Jurkat, Clone E6-1 (cell line): ENCODE measurements at places on chromosomes 7 and 10.

GRCh38 chr7:151083071-151083823 lies at the start of gene TMUB1:
TMUB1 (minus strand) TSS chr7:151083493; CDS start chr7:151082563, 930 bp downstream.
- DNase-seq, result peak; percentile 67

DNA sequence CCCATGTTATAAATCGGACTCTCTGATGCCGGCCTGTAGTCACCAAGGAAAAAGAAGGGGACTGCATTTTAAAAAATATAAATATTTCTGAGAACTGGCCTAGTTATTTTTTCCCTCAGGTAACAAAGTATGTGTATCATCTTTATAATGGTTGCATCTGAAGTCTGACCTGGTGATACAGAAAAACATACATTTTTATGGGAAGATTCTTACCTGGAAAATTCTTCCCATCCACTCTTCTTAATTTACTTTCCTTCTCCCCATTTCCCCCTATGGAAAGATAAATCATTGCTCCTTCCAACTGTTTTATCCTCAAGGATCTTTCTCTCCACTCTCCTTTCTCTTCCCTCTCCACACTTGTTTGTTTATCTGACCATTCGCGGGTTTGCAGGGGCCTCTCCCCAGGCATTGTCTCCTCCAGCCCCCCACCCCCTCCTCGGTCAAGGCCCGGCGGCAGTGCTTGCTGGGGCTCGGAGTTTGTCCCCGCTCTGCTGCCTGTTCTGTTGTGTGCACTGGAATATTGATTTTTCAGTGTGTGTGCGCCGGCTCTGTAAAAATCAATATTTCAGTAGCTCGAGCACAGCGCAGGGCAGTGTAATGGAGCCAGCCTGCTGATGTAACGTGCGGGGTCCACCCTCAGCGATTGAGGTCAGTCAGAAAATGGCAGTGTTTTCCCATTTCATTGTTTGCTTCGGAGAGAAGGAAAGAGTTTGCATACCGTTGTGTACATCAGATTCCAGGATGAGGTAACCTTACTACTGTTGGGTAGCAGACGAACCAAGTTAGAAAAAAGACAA lies 199.5 kb upstream of the NFE2L3 start:
- DNase-seq, result no peak

DNA sequence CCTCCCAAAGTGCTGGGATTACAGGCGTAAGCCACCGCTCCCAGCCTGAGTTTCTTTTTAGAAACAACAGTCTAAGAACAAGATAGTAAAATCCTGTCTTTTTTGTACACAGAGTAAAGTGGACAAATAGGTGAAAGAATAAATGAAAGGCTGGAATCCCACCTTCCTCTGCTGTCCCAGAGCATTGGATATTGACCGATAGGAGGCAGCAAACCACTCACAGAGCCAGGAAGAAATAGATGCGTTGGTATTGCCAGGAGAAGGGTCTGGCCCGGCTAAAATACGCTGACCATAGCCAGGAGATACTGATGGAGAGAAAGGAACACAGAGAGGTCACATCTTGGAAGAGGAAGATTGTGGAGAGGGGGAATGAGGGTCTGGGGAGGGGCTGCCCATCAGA lies 11.4 kb upstream of the ZNF12 start:
- DNase-seq, result no peak

GRCh38 chr10:48606530-48607355 lies 1.9 kb upstream of the ARHGAP22 start:
- no peak for DNase-seq

DNA sequence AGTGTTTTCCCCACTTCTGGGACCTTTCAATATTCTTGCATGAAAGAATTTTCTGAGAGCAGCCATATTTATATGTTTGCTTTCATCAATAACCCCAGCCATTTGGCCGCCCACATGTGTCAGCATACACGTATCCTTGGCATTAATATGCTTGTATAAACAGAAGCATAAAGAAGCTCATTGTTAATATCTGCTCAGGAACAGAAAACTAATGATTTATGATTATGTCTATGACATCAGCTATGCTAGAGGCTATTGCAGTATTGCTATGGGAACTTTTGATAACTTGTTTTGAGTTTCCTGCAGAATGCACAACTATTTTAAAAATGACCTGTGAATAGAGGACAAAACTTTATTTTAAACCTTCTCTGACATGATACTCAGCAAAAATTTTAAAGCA lies 300.9 kb upstream of the MTPN start:
- DNase-seq, result no peak

- DNase-seq, result peak; percentile 71
These were observed 15.3 kb downstream of the KCNH2 start for GRCh38 chr7:150962553-150963399.

DNA sequence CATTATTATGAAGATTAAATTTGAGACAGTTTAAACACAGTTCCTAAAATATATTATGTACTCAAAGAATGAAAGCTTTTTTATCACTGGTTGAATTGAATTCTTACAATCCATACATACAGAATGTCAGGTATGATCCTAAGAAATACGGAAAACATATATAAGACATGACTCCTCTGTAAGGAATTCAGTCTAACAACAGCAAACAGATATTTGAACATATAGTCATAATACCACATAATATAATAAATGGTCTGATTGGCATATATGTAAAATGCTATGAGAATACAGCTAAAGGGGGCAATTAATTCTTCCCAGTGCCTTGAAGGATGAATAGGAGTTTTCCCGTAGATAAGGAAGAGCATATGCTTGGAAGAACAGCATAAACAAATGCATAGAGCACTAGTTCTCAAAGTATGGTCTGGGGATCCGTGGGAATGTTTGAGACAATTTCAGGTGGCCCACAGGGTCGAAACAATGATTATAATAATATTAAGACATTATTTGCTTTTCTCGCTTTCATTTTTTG lies 10.6 kb upstream of the ARID5B start:
- no peak for DNase-seq

DNA sequence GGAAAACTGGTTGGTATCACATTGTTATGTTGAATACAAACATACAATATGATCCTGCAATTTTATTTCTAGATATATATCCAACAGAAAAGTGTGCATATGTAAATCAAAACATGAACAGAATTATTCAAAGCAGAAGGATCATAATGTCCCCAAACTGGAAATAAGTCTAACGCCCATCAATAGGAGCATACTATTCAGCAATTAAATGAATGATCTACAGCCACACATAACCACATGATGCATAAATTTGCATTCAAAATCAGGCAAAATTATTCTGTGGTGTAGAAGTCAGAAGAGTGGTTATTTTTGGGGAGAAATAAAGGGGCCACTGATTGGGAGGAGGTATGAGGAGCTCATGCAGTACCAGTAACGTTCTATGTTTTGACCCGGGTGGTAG lies 28.6 kb downstream of the NPY start:
- DNase-seq, result no peak

GRCh38 chr7:150941351-150942000 lies 36.6 kb downstream of the KCNH2 start:
- DNase-seq, result no peak

GRCh38 chr10:97067716-97068391 lies 117.9 kb downstream of the SLIT1 start:
- DNase-seq, result no peak

DNA sequence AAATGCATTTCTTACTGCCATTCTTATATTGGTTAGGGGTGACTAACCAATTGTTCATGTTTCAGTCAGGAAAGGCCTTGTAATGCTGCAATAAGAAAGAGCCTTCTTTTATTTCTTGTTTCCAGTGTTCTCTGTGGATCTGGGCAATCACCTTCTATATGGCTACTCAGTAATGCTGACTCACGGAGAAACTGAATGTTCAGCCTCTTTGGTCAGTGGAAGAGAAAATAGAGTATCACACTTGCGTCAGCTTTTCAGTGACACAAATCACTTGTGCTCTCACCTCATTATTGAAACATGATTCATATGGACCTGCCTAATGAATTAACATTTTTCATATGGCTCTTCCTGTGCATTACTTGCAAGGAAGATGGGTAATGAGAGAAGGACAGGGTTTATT lies 243.9 kb upstream of the POT1 start:
- DNase-seq, result no peak

GRCh38 chr10:7559386-7559785 lies 107.4 kb downstream of the ITIH5 start:
- DNase-seq, result no peak

DNA sequence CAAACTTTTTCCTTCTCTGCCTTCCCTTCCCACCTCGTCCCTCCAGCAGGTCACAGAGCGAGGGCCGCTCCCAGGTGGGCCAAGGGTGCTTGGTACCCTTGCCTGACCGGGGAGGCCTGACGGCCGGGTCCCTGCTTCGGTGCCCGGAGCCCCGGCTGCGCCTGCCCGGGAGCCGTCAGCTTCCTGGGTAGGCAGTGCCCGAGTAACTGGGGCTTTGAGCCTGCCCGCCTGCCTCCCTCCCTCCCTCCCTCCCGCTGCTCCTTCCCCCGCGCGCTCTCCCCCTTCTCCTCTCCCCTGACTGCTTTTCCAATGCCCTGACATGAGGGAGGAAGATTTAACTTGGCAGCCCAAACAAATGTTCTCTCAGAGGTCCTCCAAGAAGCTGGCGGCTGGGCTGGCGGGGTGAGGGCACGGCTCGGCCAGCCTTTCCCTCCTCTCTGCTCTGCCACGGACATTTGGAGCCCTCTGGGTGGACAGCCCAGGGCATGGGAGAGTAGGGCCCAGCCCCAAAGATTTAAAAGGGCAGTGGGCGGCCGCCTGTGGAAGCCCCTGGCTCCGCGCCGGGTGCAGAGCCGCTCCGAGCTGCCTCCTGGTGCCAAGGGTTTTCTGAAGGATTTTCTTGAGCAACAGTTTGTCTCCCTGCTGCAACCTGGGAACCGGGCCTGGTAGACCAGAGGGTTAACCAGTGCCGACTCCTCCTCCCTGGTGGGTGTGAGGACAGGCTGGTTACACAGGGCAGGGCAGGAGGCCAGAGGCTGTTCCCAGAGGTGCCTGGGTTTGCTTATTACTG lies 2.0 kb downstream of the ZMIZ1 start:
- DNase-seq, result no peak

GRCh38 chr7:36305226-36305625 lies 84.4 kb upstream of the ANLN start:
- no peak for DNase-seq

- no peak for DNase-seq
These were observed 170.6 kb downstream of the EBF3 start for GRCh38 chr10:129793479-129793878.

DNA sequence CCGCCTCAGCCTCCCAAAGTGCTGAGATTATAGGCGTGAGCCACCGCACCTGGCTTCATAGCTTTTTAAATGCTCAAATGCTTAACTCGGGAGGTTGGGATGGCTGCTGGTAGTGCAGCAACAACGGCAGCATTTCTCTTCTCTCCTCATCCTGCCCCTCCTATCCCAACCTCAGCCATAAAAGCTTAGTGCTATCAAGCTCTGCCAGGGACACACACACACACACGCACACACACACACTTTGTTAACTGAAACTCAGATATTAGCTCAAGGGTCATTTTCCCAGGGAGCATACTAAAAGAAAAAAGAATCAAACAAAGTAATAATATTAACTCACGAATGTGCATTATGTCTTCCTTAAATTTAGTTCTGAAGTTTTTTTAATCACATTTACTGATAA lies 63.0 kb upstream of the HPS1 start:
- no peak for DNase-seq

- DNase-seq, result no peak
These were observed 36.3 kb downstream of the PLAC9 start for GRCh38 chr10:80168679-80169380.

- no peak for DNase-seq
These were observed 50.9 kb upstream of the CDCA7L start for GRCh38 chr7:21996641-21997040.

- no peak for DNase-seq
These were observed 88.2 kb downstream of the ZNF438 start for GRCh38 chr10:30943451-30943850.

DNA sequence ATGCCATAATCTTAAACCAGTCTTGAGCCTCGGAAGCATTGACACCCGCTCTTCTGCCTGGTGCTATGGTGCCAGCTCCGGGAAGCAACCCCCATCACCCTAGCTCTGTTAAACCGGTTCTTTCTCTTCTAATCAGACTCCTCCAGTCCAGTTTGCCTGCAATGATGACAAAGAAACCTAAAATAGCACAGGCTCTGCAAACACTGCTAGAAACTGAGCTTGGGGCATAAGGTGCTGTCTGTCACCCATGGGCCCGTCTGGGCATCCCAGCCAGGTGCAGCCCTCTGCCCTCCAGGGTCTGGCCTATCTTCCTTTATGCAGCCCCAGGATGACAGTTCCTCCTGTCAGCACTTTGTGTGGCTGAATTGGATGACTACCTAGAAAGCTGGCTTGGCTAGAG lies 14.2 kb upstream of the CAMK2G start:
- DNase-seq, result no peak

GRCh38 chr7:112212571-112212970 lies 6.1 kb downstream of the ZNF277 start:
- DNase-seq, result no peak

- DNase-seq, result peak; percentile 22
These were observed 544.4 kb downstream of the SH2D4B start for GRCh38 chr10:81081887-81082620.

DNA sequence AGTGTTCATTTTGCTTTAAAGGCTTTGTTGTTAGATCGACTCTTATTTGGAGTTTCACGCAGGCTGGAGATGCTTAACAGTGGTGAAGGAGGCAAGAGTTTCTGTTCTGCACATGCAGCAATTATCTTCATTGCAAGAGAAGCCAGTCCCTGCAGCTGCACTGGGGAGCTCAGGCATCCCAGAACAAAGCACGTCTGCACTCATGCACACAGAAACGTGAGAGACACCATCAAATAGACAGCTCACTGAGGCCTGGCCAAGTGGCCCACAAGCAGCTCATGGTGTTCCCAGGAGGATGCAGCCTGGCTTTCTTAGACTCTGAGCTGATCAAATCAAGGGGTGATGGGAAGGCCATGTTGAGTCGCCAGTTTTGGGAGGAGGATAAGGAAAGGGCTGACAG lies 246.1 kb downstream of the CREB5 start:
- DNase-seq, result no peak

DNA sequence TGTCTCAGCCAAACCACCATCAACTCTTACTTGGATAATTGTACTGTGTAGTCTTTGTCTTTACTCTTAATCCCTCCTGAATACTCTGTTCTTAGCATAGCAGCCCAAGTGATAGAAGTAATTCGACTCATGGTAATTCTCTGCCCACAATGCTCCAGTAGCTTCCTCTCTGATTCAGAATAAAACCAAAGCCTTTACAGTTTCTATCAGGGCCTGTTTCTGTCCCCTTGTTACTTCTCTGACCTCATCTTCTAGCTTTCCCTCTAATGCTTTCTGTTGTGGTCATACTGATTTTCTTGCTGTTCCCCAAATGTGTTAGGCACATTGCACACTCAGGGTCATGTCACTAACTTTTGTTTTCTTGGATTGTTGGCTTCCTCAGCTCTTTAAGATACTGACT lies 8.0 kb downstream of the ZNF518A start:
- no peak for DNase-seq

- peak; percentile 87 for DNase-seq
These were observed 83.0 kb upstream of the FAM180A start for GRCh38 chr7:135831455-135832195.
